RPMI7951 (cell line): ENCODE measurements at places on chromosomes 1 and 21. TPM values are rescaled to one million over a fixed set of nuclear protein-coding genes. Genes with fewer than 3 reads are reported as not detected.

The BCL2L15 gene
- not detected in 2 replicates for total RNA-seq

The DIO1 gene
- total RNA-seq = 0.39 TPM in 1 of 2 replicates, not detected in the other

- DNase-seq = peak; percentile 68
Observed at GRCh38 chr1:109112056-109112651, 1.8 kb upstream of the ELAPOR1 start.

DNA sequence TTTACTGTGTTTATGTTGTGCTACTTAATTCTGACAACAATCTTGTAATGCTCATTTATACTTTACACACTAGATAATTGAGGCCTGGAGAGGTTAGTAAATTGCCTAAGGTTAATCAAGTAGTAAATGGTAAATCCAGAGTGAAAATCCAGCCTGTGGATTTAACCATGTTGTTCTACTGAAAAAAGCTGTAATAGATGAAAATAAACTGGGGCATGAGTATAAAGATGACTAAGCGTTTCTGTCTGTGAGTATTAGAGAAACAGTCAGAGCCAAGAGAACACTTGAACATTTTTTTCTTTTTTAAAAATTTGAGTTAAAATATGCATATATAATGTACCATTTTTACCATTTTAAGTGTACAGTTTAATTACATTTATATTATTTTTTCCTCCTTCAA lies 47.9 kb upstream of the LEPR start:
- DNase-seq = no peak

- no peak for DNase-seq
Observed at GRCh38 chr1:22626237-22627157, 9.9 kb upstream of the C1QA start.

DNA sequence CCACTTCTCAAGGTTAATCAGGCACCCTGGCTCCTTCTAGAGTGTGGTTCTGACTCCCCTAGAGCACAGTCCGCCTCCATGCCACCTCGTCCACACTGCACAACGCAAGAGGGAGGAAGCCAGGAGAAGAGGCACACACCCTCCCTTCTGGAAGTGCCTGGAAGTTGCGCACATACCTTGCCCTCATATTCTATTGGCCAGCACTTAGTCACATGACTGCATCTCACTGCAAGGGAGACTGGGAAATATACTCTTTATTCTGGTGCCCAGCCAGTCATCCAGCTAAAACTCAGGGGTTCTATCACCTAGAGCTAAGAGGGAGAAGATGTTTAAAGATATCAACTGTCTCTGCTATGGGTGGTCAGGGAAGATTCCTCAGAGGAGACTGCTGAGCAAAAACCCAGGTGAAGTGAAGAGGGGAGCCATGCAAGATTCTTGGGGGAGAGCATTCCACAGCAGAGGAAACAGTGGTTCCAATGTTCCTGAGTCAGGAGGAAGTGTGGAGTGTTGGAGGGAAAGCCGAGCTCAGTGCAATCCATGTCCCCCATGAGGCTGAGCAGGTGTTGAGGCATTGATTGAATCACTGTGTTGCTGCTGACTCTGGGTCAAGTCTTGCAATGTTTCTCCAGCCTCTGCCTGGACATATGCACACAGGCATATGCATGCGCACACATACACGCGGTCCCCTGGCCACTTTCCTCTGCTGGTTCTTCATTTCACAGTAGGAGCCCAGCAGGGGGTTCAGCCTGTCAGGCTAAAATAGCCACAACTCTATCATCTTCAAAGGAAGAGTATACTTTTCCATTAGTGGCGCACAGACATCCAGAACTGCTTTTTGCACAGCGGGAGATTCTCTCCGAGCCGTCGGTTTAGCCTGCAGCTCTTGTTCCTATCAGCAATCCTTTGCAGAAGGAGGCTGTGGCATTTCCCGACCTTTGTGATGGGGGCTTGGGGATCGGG lies 22.3 kb upstream of the KLHDC7A start:
- DNase-seq = no peak

DNA sequence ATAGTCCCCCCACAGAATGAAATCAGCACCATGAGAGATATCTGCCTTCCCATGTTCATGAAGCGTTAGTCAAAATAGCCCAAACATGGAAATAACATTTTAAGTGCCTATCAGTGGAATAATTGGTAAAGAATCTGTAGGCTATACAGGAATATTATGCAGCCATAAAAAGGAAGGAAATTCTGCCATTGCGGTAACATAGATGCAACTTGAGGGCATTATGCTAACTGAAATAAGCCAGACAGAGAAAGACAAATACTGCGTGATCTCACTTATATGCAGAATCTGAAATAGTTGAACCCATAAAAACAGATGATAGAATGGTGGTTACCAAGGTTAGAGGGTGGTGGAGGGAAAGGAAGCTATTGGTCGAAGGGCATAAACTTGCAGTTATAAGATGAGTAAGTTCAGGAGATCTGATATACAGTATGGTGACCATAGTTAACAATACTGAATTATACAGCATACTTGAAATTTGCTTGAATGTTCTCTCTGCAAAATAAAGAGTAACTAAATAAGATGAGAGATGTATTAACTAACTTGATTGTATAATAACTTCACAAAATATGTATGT lies 699 bp upstream of the IL23R start:
- DNase-seq = no peak

GRCh38 chr1:168097921-168098528 lies 38.7 kb downstream of the GPR161 start:
- DNase-seq = no peak

DNA sequence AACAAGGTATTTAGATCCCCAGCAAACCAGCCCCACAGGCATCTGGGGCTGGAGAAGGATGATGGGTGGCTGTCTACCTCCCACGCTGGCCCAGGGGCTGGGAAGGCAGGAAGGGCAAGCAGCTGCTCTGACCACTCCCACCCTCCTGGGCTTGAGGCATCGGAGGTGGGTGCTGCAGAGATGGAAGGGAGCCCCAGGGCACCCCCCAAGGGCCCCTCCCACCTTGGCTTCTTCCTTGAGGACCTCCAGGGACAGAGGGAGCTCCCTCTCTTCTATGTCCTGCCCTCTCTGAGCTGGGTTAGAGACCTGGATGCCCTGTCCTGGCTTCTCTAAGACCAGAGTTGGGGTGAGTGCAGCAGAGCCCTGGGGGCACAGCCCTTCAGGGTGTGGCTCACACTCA lies 3.1 kb downstream of the CD52 start:
- no peak for DNase-seq

- no peak for DNase-seq
Observed at GRCh38 chr21:31803039-31804007, 69.5 kb upstream of the HUNK start.

DNA sequence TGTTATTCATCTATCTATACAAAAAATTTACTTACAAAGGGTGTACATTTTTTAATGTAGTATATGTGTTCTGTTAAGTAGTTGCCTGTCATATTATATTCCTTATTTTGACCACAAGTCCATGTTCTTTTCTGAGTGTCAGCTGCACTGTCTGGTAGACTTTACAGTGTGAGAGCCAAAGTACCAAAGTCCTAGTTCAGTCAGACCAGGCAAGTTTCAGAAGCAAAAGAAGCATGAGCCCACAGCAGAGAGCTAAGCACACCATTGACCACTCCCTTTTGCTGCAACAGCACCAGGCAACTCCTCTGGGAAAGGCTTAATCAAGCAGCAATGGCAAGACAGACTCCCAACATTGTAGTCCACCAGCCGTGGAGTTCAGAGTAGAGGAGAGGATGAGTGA lies 631.9 kb upstream of the PKN2 start:
- DNase-seq = no peak

- no peak for DNase-seq
Observed at GRCh38 chr1:192603218-192603787, 27.7 kb downstream of the RGS1 start.

DNA sequence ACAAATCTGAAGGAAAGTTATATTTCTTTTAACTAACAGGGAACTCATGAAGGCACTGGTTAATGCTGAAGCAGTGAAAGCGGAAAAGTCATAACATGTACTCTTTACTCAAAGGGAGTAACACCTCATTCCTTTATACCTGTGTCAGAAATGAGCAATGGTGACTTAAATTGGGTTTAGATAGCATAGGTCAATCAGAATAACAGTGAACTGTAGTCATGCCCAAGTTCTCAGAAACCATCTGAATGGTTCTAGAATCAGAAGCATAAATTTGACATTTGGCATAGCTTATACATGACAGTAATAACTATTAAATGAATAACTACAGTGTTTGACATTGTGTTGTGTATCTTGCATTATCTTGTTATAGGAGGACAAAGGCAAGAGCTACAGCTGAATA lies 382.0 kb downstream of the NUF2 start:
- DNase-seq = no peak

- peak; percentile 71 for DNase-seq
Observed at GRCh38 chr21:34967509-34968289, 81.4 kb downstream of the RUNX1 start.

GRCh38 chr1:195951313-195951712 lies 656.9 kb downstream of the KCNT2 start:
- no peak for DNase-seq

DNA sequence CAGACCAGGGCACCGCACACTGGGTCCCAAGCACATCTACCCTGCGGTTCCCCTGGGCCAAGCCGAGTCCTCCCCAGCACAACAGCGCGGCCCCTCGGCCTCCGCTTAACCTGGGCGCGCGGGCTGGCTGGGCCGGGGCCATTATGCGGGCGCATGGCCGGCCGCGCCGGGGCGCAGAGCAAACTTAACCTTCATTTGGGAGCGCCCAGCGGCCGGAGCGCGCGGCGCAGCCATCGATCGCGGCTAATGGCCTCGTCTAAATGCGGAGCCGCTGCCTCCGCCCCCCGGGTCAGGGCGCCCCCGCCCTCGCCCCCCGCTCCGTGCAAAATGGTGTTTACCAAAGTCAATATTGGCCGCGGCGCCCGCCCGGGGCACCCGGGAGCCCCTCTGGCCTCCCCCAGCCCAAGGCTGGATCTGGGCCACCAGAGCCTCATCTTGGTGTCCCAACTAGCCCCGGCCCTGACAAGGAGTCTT lies 272.1 kb downstream of the TRABD2B start:
- no peak for DNase-seq
